ENCODE measurements at places on chromosomes 2 and 18.

- DNase-seq: no peak
These were observed 27.4 kb upstream of the SNORC start for GRCh38 chr2:232842689-232843088.

GRCh38 chr18:48325115-48325665 lies 84.0 kb downstream of the ZBTB7C start:
- no peak for DNase-seq

DNA sequence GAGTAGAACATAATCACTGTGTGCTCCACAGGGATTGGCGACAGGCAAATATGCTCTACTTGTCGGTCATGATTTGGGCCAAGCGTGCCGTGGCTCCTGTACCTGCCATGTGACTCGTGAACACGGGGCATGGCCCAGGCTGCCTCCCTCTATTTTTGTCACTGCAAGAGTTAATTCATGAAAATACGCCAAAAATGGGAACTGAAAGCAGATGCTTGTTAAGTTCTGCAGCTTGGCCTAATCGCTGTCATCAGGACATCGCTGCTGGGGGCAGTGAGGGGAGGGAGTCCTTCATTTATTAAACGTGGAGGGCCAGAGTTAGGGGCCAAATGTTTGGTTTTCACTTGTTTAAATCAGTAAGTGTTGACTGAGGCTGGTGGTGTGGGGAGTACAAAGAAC lies 177.8 kb downstream of the BCL2 start:
- DNase-seq: no peak

GRCh38 chr2:36492216-36492945 lies 105.6 kb downstream of the FEZ2 start:
- DNase-seq: no peak

GRCh38 chr2:145288650-145289496 lies 769.0 kb upstream of the ZEB2 start:
- no peak for DNase-seq

- DNase-seq: no peak
These were observed 182.5 kb downstream of the TNS1 start for GRCh38 chr2:217820091-217820819.

GRCh38 chr18:79496978-79497637 lies 101.4 kb downstream of the NFATC1 start:
- DNase-seq: no peak

GRCh38 chr2:173652311-173652710 lies 297.6 kb downstream of the CDCA7 start:
- DNase-seq: no peak

DNA sequence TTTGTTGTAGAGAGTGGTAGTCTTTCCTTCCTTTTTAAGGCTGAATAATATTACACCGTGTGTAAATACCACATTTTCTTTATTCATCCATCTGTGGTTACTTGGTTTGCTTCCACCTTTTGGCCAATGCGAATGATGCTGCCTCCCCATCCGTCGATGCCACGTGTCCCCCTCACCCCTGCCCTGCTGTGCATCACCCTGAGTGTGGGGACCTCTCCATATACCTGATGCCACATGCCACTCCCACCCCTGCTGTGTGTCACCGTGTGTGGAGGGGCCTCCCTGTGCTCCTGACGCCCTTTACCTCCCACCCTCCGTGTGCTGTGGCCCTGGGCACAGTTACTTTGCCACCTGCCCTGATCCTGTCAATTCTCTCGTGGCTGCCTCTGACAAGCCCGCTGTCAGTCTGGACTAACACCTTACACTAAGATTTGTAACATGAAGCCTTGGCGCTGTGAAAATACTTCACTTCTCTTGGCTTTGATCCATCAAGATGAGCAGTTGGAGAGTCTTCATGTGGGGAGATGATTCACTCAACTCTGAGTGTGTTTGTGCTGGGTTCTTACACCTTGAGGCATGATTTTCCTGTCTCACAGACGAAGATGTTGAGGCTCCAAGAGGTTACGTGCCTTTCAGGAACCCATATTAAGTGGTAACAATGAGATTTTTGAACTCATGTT lies 234.0 kb downstream of the ZNF407 start:
- DNase-seq: no peak

GRCh38 chr2:45040786-45041185 lies 31.5 kb upstream of the SIX2 start:
- no peak for DNase-seq

GRCh38 chr2:100105678-100106054 lies 36.7 kb downstream of the AFF3 start:
- DNase-seq: no peak

DNA sequence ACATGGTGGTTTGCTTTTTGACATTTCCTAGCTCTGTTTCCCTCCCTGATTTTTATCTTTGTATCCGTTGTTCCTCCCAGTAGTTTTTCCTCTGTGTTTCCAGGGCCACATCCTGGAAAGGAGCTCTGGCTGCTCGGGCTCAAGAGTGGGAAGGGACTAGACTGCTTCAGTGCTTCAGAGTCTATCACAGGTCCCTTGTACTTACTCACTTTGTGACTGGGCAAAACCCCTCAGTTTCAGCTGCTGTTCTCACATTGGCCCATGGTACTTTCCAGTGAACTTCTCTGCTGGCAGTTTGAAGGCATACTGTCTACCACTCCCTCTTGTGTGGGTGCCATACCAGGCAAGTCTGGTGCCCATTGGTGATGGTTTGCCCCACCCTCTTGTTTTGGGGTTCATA lies 7.5 kb upstream of the STAMBP start:
- no peak for DNase-seq

GRCh38 chr18:248053-248452 lies 19.8 kb downstream of the THOC1 start:
- no peak for DNase-seq

- DNase-seq: no peak
These were observed 149.4 kb upstream of the SMAD2 start for GRCh38 chr18:48079885-48080284.

DNA sequence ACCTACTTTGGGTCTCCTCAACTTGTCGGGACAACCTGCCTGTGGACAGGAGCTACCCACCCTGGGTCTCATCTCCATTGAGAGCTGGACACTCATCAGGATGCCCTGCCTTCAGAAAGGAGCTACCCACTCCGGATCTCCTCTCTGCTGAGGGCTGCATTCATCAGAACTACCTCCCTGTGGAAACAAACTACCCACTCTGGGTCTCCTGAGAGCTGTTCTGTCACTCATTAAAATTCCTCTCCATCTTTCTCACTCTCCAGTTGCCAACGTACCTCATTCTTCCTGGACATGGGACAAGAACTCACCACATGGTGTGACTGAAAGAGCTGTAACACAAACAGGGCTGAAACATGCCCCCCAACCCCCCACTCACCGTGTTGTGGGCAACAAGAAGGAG lies 22.5 kb upstream of the UBE2F start:
- DNase-seq: no peak

GRCh38 chr2:197555467-197555866 lies 39.6 kb downstream of the MOB4 start:
- no peak for DNase-seq
